Amygdala (tissue), 56 donors: ENCODE measurements at places on chromosomes 2 and 18.

DNA sequence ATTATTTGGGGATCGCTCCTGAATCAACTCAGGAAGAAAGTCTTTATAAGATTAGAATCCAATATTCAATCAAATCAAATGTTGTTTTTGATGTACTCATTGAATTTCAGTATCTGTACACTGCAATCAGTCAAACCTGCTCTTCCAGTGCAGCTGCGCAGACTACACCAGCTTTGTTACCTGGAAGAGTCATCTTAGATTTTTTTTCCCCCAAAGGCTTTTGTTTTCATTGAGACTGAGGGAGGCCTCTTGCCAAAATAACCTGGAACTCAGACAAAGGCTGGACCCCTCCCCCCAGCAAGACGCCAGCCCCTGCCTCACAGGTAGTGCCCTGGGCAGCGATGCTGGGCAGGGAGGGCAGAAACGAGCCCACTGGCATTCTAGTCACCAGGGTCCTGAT lies 74.8 kb downstream of the ARHGEF4 start:
- DNase-seq = no peak

GRCh38 chr2:127043367-127044164 lies 63.4 kb downstream of the BIN1 start:
- no peak for DNase-seq

- no peak for DNase-seq
Measured at GRCh38 chr18:555705-556457, 24.3 kb upstream of the CETN1 start.

- no peak for DNase-seq
Measured at GRCh38 chr2:31137211-31138036, 816 bp downstream of the GALNT14 start.

DNA sequence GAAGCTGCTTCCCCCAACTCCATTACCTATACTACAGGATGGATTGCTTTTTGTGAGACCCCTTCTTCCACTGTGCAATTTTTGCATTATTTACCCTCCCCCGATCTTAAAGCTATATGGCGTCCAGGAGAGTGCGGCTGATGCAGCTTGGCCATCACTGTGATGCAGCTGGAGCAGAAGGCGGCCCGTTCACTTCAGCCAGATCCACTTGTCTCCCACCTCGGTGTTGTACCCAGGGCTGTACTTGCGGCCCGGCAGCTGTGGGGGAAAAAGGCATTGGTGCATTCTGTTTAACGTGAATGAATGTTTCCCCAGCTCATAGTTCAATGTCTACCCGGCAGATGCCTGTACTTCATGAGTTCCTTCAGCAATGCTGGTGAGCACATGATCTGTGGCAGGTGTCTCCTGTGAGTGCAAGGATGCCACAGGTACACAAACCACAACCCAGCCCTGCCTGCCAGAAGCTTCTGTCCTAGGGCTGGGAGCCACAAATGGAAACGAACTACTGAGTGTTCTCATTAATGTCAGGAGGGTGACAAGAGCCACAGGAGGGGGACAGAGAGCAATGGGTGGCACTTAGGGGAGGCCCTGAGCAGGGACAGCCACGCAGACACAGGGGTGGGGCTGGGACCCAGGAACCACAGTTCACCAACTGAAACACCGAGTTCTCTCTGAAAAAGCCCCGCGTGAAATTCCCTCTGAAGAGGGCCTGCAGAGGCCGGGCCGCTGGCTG lies 64.0 kb downstream of the NDUFA10 start:
- no peak for DNase-seq

- no peak for DNase-seq
Measured at GRCh38 chr2:33411765-33412164, 64.7 kb upstream of the RASGRP3 start.

GRCh38 chr2:86416146-86416545 lies 25.0 kb upstream of the KDM3A start:
- DNase-seq = no peak

DNA sequence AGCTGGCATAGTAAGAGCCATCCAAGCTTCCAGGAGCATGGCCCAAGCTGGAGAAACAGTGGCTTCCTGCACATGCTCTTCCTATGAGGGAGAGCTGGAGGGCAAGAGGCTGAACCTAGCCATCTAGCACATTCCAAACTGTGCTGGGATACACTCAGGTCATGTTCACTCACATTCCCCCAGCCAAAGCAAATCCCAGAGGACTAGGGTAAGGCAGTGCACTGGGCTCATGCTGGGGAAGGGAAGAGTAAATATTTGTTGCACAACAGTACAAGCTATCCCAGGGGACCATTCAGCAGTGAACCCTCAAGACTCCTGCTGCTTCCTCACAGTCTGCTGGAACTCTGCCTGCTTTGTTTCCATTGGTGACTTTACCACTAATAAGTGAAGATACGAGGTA lies 20.7 kb upstream of the GYPC start:
- no peak for DNase-seq

DNA sequence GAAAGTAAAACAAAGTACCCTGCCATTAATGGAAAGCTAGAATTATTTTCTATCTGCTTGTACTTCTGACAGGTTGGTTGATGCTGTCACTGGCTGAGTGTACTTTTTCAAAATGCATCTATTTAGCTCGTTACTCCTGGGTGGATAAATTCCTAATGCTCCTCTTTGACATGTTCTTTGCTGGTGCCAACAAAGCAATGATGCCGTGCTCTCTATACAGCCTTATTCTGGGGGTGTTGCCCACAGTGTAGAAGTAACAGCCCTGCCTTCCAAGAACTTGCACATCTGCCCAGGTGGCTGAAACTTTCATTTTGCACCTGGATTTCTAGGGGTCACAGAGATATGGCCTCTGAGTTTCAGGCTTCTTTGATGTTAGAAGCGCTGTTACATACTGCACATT lies 132.4 kb downstream of the SLC4A3 start:
- no peak for DNase-seq

DNA sequence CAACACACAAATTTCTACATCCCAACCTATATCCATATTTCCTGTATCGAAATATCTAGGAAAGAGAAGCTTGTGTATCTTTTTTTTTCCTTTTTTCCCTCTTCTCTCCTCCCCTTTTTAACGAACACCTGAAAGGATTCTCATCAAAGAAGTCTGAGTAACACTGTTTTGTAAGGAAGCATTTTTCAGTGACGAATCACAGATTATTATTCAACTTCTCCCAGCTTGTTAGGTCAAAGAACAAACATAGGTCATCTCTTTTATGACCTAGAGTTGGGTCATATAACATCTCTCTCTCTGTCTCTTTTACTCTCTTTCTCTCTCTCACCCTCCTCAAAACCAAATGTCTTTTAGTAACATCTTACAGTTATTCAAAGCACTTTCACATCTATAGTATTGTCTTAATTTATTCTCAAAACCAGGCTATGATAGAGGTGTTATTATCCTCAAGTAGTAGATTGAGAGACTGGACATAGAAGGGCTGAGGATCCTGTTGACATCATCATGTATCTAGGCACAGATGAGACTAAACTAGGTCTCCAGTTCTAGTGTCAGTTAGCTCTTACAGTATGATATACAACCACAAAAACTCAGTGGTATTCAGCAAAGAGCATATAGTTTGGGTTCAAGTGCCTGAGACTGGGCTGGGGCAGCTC lies 80.1 kb upstream of the SPOPL start:
- DNase-seq = no peak

DNA sequence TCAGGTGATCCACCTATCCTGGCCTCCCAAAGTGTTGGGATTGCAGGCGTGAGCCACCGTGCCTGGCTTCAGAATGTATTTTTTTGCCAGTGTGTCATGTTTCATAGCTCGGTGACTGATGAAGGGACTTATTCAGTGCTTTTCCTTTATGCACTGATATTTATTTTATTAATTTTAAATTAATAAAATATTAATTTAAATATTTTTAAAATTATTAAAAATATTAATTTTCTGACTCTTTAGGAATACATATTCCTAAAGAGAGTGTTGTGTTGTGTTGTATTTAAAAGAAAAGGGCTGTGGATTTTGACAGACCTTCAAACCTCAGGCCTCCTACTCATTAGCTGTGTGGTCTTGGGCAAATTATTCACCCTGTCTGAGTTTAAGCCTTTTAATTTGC lies 22.3 kb downstream of the RAB27B start:
- DNase-seq = no peak

- DNase-seq = no peak
Measured at GRCh38 chr18:48813833-48814489, 136.8 kb downstream of the SMAD7 start.

DNA sequence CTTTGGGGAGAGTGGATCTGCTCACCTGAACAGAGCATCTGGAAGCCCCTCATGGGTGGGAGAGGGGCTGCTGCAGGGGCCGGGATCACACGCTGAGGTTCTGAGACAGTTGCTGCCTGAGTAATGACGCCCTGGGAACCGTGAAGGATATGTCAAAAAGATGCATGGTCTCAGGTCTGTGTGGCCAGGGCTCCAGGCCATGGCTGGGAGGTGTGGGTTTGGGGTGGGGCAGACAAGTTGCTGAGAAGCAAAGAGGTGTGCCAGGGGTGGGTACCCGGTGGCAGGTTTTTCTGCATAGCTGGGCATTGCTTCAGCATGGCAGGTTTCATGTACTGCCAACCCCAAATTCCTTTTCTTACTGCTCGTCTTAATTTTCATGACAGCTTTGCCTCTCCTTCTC lies 133.5 kb downstream of the RPIA start:
- DNase-seq = no peak

GRCh38 chr2:219459460-219460311 lies 25.0 kb downstream of the SPEG start:
- DNase-seq = no peak
